ENCODE measurements at places on chromosomes 7 and 10. TPM values are rescaled to one million over a fixed set of nuclear protein-coding genes. Genes with fewer than 3 reads are reported as not detected.

BHLHA15 gene
- 108 TPM for total RNA-seq

CCL24 gene
- 9.1 TPM for total RNA-seq

PTPRE gene
- 21.4 TPM for total RNA-seq

TDRD1 gene
- total RNA-seq, result 0.92 TPM

- DNase-seq, result no peak
These were observed 137.7 kb downstream of the RTKN2 start for GRCh38 chr10:62130948-62131347.

DNA sequence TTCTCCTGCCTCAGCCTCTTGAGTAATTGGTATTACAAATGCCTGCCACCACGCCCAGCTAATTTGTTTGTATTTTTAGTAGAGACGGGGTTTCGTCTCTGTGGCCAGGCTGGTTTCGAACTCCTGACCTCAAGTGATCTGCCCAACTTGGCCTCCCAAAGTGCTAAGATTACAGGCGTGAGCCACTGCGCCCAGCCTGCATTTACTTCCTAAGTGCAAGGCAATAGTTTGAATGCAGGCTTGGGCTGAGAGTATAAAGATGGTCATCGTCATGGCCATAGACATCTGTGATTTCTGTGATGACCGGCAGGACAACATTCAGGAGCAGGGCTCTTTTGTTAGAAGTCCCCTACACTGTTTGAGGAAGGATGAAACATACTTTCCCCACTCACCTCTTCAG is 393.9 kb upstream of the SHH start:
- no peak for DNase-seq

GRCh38 chr10:113303544-113304146 is 249.2 kb upstream of the HABP2 start:
- DNase-seq, result no peak

GRCh38 chr10:110923856-110924493 is 4.6 kb downstream of the SHOC2 start:
- no peak for DNase-seq

DNA sequence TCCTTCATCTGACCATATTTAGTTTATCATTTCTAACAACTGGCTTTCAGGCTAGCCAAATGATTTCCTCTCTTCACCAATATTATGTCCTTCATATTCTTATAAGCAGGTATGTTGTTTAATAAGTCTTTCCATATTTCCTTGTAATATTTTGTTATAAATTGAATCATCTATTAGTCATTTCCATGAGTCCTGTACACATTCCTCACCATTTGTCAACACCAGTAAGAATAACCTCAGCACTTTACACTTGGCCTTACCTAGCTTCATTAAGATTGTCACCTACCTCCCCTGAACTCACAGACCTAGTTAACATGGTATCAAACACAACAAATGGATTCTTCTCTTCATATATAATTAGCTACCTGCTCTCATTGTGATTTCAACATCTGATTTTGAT is 282.3 kb downstream of the SEMA3D start:
- no peak for DNase-seq

DNA sequence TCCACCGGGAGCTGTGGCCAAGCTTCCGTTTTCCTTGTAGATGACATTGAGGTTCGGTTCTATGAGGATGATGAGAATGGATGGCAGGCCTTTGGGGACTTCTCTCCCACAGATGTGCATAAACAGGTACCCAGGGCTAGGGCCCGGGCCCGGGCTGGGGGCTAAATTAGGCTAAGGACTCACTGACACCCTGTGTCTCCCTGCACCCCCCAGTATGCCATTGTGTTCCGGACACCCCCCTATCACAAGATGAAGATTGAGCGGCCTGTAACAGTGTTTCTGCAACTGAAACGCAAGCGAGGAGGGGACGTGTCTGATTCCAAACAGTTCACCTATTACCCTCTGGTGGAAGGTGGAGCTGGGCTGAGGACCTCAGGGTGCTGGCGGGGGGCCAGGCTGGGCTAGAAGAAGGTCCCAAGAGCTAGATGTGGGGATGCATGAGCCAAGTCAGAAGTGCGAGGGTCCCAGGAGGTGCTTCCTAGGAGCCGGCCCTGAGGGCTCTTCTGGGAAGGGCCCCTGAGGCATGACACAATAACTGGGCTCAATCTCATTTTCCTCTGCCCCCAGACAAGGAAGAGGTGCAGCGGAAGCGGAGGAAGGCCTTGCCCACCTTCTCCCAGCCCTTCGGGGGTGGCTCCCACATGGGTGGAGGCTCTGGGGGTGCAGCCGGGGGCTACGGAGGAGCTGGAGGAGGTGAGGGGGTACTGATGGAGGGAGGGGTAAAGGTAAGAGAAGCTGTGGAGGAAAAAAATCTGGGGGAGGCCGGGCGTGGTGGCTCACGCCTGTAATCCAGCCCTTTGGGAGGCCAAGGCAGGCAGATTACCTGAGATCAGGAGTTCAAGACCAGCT is 2.9 kb downstream of the NFKB2 start:
- no peak for DNase-seq

DNA sequence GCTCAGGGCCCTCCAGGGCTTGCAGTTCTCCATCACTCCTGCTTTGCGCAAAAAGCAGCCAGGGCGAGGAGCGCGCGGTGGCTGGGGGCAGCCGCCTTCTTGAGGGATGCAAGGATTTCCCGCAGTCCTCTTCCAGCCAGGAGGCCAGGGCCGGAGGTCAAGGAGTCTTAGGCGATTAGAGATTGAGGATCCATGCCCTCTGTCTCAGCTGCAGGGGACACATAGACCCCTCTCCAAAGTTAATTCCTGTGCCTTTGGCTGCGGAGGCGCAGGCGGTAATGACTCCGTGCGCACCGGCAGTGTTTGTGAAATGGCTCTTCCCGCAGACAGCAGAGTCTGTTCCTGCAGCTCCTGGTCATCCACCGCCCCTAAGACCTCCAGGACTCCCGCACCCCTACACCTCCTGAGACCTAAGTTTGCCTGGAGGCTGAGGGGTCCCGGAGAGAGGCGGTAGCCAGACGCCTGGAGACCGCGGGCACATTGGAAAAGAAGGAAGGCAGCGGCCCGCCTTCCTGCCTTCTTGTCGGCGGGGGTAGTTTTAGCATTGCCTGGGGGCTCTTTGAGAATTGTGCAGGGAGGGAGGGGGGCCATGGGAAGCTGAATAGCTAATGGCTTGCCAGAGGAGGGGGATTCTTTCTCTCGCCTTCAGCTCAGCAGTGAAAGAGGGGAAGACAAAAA is 3.3 kb upstream of the NEUROG3 start:
- no peak for DNase-seq

DNA sequence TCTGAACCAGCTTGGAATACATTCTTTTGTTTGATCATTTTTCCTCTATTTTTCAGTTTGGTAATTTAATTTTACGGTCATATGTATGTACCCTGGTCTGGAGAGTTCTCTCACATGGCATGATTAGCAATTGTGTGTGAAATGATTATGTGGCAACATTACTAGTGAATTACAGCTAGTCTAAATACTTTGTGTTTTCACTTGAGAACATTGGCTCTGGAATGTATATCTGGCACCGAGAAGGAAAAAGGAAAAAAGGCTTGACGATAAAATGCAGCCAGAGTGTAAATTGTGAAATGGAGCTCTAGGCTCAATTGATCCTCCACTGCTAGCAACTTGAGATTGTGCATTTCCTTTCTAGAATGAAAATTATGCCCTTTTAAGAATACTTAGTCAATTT is 397.2 kb downstream of the EXOC4 start:
- DNase-seq, result no peak

GRCh38 chr10:113135025-113135424 is 185.0 kb downstream of the TCF7L2 start:
- no peak for DNase-seq

GRCh38 chr7:106370542-106370941 is 85.8 kb upstream of the NAMPT start:
- no peak for DNase-seq

DNA sequence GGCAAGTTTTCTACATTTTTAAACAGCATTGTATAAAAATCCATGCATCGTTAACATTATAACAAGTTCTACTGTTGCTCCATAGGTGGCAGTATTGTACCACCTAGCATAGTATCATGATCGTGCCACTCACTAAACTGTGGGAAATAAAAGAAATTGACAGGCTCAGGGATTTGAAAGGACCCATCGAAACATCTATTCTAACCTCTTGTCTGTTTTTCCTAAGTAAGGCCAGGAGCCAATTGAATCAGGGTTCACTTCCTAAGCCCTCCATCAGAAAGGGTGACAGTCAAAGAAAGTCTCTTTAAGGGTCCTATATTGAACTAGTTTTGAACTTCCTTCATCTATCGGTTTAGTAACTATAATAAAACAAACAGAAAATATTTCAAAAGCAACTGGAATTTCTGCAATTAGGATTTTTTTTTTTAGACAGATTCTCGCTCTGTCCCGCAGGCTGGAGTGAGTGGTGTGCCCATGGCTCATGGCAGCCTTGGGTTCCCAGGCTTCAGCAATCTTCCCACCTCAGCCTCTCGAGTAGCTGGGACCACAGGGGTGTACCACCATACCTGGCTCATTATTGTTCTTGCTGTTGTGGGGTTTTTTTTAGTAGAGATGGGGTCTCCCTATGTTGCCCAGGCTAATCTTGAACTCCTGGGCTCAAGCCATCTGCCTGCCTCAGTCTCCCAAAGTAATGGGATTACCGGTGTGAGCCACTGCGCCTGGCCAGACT is 9.4 kb downstream of the HACD1 start:
- DNase-seq, result peak; percentile 79
